GM10248 (cell line): ENCODE measurements at places on chromosomes 2 and 18.

DNA sequence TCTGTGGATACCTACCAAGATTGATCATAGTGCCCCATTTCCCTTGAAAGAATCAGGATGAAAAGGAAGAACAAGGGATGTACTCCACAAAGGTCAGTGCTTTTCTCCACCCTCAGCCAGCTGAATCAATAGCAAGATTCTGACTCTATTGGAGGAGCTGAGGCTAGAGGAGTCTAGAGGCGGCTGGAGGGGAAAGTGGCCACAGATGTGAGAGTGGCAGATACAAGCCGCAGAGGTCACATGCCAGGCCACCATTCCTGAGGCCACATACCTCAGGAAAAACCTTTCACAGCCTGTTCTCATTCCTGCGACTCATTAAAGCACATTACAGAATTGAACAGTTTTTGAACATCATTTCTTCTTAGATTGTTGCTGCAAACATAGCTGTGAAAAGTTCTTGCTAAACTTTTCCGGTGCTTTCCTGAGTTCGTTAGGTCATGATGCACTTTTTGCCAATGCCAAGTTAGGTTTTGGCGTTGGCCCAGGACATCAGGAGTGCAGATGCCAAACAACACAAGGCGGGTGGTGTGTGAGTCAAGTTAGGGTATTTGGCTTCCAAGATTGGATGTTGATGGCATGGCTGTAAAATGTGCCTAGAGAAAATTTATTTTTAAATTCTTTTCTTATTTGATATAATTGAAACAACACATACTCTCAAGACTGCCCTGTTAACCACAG, 160.7 kb upstream of the SP5 start:
- no peak for DNase-seq

DNA sequence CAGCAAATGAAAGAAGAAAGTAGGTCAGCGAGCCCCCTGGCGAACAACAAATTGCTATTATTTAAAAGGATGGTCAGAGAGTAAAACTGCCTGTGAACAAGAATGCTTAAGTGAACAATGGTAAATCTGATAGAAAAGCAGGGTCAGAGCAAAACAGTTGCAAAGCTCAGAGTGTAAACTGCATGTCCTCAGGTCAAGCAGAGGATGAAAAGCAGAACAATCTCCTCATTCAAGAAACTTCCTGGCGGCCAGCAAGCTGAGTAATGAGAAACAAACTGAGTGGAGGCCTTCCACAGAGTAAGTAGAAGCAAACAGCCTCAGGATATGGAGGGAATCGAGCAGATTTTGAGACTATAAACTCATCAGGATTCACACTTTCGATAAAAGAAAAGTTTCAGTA, 117.9 kb downstream of the PPP1R1C start:
- DNase-seq = no peak

- no peak for DNase-seq
Observed at GRCh38 chr2:233469261-233470010, 97.1 kb downstream of the USP40 start.

GRCh38 chr18:74976331-74976909, 232.5 kb downstream of the PTGR3 start:
- DNase-seq = no peak

DNA sequence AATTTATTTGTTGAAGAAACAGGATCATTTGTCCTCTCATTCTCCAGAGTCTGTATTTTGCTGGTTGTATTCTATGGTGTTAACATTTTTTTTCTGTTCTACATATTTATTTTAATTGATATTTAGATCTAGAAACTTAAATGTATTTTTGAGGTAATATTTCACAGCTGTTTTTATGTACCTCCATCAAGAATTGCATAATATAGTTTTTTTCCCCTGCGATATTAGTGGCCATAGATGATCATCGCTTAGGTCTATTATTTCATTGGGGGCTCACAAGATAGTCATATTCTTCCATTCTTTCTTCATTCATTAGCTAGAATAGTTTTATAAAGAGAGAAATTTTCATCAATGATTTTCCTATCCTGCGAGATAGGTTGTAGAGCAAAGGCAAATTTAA, 89.3 kb downstream of the PARD3B start:
- no peak for DNase-seq

- no peak for DNase-seq
Observed at GRCh38 chr2:191777351-191777750, 69.5 kb downstream of the CAVIN2 start.

- DNase-seq = no peak
Observed at GRCh38 chr18:1252534-1252933, 347.9 kb downstream of the ADCYAP1 start.

- no peak for DNase-seq
Observed at GRCh38 chr2:207163053-207163755, 2.5 kb downstream of the KLF7 start.

DNA sequence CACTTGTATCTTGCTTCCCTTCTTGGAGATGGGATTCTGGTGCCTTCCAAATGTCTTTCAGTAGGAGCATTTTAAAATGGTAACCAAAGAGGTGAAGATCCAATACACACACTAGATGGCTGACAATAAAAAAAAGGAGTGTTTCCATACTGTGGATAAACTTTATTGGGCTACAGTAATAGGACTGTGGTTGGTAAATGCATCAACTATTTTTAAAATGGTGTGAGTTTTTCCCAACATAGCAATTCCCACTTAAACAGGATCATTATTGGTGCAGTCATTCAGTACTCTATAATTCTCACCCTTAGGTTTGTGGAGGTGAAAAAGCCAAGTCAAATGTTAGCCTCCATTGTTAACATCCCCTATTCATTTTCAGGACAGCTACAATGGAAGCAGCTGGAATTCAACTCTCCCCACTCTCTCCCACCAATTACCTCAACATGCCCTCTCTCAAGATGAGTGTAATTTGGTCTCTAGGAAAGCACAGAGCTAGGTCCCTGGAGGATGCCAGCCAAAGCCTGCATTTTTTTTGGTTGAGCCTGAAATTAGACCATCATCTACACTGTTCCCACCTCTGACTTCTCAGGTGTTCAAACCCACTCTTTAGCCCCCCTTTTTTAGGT, 273.3 kb downstream of the TCF4 start:
- no peak for DNase-seq

GRCh38 chr2:40823478-40823877, 371.6 kb upstream of the SLC8A1 start:
- DNase-seq = no peak

GRCh38 chr2:168009900-168010299, 237.5 kb downstream of the STK39 start:
- no peak for DNase-seq

DNA sequence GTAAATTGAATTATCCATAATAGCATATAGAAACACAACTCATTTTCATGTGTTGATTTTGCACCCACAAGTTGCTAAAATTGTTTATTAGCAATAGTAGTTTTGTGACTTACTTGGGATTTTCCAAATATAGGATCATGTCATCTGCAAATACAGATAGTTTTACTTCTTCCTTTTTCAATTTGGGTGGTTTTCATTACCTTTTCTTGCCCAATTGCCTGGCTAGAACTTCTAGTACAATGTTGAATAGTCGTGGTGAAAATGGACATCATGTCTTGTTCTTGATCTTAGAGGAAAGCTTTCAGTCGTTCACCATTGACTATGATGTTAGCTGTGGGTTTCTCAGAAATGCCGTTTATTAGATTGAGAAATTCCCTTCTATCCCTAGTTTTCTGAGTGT, 60.2 kb upstream of the TCF7L1 start:
- DNase-seq = no peak

DNA sequence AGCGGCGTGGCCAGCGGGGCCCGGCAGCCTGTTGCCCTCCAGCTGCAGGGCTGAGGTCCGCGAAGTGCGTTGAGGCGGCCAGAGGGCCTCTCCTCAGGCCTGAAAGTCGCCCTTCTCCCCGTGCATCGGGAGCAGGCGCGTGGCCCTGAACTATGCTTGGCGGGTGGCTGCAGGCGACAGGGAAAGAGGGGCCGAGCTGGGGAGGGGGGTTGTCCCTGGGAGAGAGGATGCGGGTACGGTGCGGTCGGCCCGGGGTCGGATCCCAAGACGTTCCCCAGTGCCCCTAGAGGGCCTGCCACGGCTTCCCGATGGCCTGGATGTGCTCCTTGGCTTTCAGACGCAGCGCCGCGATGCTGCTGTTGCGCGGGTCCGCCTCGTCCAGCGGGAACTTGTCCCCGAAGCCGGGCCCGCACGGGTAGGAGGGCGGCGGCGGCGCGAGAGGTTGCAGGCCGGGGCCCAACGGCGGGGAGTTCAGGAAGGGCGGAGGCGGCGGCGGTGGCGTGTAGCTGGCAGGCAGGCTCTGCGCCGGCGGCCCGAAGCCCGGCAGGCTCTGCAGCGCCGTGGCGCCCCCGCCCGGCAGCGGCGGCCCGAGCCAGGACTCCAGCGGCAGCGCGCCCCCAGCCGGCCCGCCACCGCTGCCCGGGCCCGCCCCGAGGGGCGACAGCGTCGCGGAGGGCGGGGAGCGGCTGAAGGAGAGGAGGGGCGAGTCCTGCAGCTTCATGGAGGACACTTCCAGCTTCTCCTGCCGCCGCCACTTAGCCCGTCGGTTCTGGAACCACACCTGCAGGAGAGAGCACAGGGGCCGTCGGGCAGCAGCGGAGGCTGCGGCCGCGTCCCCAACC, 4.3 kb downstream of the RAX start:
- DNase-seq = peak; percentile 77

DNA sequence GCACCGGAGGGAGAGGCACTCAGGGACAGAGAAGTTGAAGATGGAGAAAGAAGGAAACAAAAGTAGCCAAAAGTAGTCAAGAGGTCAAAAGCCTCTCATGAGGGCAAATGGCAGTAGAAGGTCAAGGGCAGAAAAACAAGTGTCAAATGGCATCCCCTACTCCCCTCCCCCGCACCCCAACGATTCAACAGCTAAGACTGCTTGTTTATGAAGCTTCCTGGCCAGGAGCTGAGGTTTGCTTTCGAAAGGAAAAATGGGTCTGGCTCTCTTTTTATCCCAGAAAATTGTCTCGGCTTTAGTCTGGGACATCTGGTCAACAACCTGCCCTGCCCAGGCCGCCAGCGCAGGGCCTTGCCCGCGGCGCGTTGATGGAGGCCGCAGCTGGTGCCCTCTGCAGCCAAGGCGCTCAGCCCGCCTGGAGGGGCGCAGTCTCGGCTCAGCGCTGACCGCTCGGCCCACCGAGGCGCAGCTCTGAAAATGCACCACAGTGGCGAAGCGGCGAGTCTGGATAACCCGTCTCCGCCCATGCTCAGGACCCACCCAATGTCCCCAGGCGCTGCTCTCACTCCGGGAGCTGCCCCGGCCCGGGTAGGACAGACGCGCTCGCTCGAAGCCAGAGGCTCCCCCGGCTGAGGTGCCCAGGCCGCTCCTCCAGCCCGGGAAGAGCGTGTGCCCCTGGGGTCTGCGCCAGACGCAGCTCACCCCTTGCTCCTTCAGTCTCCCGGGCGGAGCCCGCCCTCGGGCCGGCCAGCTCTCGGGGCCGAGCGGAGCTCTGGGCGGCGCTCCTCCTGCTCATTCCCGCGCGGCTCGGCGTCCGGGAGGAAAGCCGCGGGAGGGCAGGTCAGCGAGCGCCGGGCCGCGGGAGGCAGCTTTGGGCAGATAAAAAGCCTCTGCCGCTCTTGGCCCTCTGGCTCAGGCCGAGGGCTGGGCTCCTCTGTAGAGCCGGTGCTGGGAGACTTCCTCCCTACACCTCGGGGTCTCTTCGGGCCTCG, 1.8 kb upstream of the TBR1 start:
- peak; percentile 42 for DNase-seq

DNA sequence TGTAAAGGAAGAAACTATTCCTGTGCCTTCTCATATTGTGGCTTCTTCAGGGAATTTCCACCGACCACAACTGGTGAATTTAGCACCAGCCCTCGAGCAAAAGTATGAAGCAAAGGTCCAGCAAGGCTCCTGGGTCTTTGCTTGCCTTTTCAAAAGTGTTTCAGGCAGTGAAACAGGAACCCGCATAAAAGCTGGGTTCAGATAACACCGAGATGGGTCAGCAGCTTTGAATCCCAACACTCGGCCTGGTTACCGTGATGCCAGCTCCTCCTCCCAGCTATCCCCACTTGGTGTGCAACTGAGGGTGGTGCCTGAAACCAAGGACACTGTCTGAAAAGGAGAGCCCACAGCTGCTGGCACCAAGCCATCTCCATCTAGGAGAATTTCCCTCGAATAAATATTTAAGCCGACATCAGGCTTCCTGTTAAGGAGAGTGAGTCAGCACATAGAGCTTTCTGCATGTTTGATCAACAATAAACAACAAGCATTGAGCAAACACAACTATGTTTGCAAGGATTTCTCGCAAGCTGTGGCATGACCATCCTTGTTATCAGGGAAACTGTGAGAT, 69.5 kb downstream of the ANTXR1 start:
- no peak for DNase-seq

GRCh38 chr2:74206180-74206688, 7.8 kb downstream of the MTHFD2 start:
- DNase-seq = peak; percentile 69

DNA sequence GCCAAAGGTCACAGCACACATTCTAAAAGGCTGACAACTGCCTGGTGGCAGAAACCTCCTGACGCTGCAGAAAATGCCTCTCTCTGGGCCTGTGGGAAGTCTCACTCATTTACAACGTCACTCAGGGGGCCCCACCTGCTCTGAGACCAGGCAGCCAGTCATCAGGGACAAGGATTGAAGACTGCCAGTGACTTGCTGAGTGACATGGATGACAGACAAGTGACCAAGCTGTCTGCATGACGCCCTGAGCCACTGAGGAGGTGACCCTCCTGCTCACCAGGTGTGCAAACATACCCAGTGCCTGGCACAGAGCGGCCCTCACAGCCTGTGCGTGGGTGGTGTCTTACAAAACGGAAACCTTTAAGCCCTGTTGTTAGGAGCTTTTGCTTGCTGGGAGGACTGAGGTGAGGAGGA, 392.4 kb downstream of the TNS1 start:
- peak; percentile 35 for DNase-seq

- DNase-seq = no peak
Observed at GRCh38 chr18:22044474-22045220, 124.7 kb upstream of the GATA6 start.

- DNase-seq = peak; percentile 51
Observed at GRCh38 chr2:84832772-84833461, 48.0 kb downstream of the TRABD2A start.

GRCh38 chr2:160054984-160055725, 7.3 kb downstream of the PLA2R1 start:
- DNase-seq = no peak

DNA sequence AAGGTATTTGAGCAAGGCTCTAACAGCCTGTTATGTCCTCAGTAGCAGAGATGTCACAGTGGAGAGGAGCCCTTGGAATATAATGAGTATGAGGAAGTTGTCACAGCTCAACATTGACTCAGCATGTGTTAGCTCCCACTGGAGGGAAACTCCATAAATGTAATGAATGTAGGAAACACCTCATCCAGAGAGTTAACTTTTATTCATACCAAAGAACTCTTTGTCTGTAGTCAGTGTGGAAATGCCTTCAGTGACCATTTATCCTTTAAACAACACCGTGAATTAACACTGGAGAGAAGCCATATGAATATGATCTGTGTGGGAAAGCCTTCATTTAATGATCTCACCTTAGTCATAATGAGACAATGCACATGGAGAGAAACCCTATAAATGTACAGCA, 59.7 kb downstream of the CYP1B1 start:
- no peak for DNase-seq

GRCh38 chr2:200736646-200737274, 75.0 kb upstream of the BZW1 start:
- DNase-seq = no peak
